Psoas muscle (tissue), 8 donors: ENCODE measurements at places on chromosomes 3 and 15. TPM values are rescaled to one million over a fixed set of nuclear protein-coding genes. Genes with fewer than 3 reads are reported as not detected.

Gene IMPG2
- polyA plus RNA-seq: 0.05 TPM

Gene ZSCAN29
- polyA plus RNA-seq: 7.2 TPM

Gene TIGIT
- 0.03 TPM for polyA plus RNA-seq

Gene GOLGA8O
- 0.05 TPM for polyA plus RNA-seq

Gene SAXO2
- 0.40 TPM for polyA plus RNA-seq

Gene BMF
- polyA plus RNA-seq: 7.2 TPM

Gene THPO
- 0.49 TPM for polyA plus RNA-seq

Gene BOC
- 3.8 TPM for polyA plus RNA-seq

Gene SCG5
- 0.86 TPM for polyA plus RNA-seq

Gene IGF1R
- polyA plus RNA-seq: 2.1 TPM

Gene KIF7
- polyA plus RNA-seq: 0.20 TPM

Gene EPB42
- polyA plus RNA-seq: not detected

Gene SKOR1
- polyA plus RNA-seq: 0.06 TPM

Gene DZIP1L
- polyA plus RNA-seq: 0.73 TPM

Gene SAMMSON
- not detected for polyA plus RNA-seq

Gene MEGF11
- not detected for polyA plus RNA-seq

Gene FLNB
- polyA plus RNA-seq: 14.7 TPM

Gene LMCD1
- 129 TPM for polyA plus RNA-seq

Gene NANOGP8
- polyA plus RNA-seq: 0.07 TPM

Gene SCG3
- 0.06 TPM for polyA plus RNA-seq

Gene GOLGA6L7
- not detected for polyA plus RNA-seq

Gene CHAC1
- 14.0 TPM for polyA plus RNA-seq

Gene EAF2
- polyA plus RNA-seq: 3.2 TPM

Gene GOLGA8J
- not detected for polyA plus RNA-seq

Gene AADACL2
- polyA plus RNA-seq: not detected

Gene LRRC2
- polyA plus RNA-seq: 60.3 TPM

Gene GNAT1
- not detected for polyA plus RNA-seq
